ENCODE measurements at places on chromosomes 5 and 9.

GRCh38 chr9:124456341-124457078, 6.3 kb downstream of the ADGRD2 start:
- no peak overlapping the region for H3K4me3 ChIP-seq
- peaks cover 5% of the 10 kb centered on the region for H3K27me3 ChIP-seq
- no peak for DNase-seq
- no peaks in the 10 kb centered on the region for H3K36me3 ChIP-seq

DNA sequence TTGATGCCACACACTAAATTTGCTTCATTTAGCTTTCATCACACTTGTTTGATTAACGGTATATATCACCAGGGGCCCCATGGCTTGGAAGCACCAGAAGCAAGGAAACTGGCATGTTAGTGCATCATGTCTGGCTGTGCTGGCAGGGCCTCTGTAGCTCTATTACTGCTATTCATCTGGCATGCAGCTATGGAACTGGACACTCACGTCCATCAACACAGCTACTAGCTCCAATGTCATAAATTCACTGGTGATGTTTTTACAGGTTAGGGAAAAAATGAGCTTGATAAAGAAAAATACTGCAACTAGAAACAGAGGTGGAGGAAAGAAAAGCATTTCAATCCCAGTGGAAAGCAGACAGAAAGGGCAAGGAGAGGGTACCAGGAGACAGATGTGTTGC, 343.2 kb downstream of the DEPDC1B start:
- no peak for DNase-seq
- H3K4me3 ChIP-seq, result no peak overlapping the region
- no peak overlapping the region for H3K27ac ChIP-seq
- H3K36me3 ChIP-seq, result no peaks in the 10 kb centered on the region

DNA sequence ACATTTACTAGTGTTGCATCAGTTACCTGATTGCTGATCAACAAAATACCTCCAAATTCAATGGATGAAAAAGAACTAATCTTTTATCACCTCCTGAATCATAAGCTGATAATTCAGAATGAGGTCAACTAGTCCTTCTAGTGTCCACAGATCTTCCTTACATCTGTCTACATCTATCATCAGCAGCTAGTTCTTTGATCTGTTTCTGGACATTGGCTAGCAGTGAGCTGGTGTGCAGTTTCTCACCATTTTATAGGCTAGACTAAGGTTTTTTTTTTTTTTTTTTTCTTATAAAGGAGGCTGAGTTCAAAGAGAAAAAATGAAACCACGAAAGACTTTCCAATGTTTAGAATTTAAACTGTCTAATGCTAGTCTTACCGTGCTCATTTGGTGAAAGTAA, 534.3 kb upstream of the ST8SIA4 start:
- H3K27ac ChIP-seq, result no peak overlapping the region
- no peak for DNase-seq

- H3K4me1 ChIP-seq, result no peaks in the 10 kb centered on the region
- H3K36me3 ChIP-seq, result no peaks in the 10 kb centered on the region
Observed at GRCh38 chr5:106127341-106127781, 1543.4 kb downstream of the EFNA5 start.

GRCh38 chr5:137340881-137341280, 158.2 kb downstream of the SPOCK1 start:
- DNase-seq, result no peak
- H3K36me3 ChIP-seq, result no peaks in the 10 kb centered on the region
- no peak overlapping the region for H3K27ac ChIP-seq
- peaks cover 2% of the 10 kb centered on the region for H3K27me3 ChIP-seq

GRCh38 chr5:56513141-56513540, 280.0 kb upstream of the ANKRD55 start:
- H3K36me3 ChIP-seq, result no peaks in the 10 kb centered on the region
- peaks cover 39% of the 10 kb centered on the region for H3K4me1 ChIP-seq
- H3K27ac ChIP-seq, result no peak overlapping the region
- no peaks in the 10 kb centered on the region for H3K27me3 ChIP-seq
- no peak overlapping the region for H3K4me3 ChIP-seq
- no peak for DNase-seq

DNA sequence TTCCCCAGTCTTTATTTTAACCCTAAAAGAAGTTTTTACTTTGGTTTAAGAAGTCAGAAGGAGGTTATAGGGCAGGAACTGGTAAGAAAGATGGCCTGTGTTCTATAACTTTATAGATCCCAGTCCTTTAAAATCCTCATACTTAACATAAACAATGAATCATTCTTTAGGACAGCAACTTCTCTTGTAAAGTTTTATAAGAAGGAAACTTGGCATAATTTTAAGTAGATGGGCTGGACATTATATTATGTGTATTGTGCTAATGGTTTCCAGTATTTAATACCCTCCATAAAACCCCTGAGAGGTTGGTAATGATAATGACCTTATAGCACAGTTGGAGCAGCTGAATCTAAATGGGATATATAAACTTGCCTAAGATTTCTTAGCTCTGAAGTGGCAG, 247.2 kb downstream of the FAM170A start:
- DNase-seq, result no peak
- no peaks in the 10 kb centered on the region for H3K27me3 ChIP-seq
- H3K4me3 ChIP-seq, result no peak overlapping the region

GRCh38 chr5:163815240-163815791, 309.9 kb downstream of the MAT2B start:
- no peaks in the 10 kb centered on the region for H3K36me3 ChIP-seq
- no peak overlapping the region for H3K4me3 ChIP-seq
- no peak overlapping the region for H3K27ac ChIP-seq
- DNase-seq, result no peak
- no peaks in the 10 kb centered on the region for H3K4me1 ChIP-seq

- no peaks in the 10 kb centered on the region for H3K36me3 ChIP-seq
- H3K4me3 ChIP-seq, result no peak overlapping the region
- H3K4me1 ChIP-seq, result no peaks in the 10 kb centered on the region
- H3K27ac ChIP-seq, result no peak overlapping the region
Observed at GRCh38 chr5:89816038-89816437, 593.5 kb downstream of the CETN3 start.

DNA sequence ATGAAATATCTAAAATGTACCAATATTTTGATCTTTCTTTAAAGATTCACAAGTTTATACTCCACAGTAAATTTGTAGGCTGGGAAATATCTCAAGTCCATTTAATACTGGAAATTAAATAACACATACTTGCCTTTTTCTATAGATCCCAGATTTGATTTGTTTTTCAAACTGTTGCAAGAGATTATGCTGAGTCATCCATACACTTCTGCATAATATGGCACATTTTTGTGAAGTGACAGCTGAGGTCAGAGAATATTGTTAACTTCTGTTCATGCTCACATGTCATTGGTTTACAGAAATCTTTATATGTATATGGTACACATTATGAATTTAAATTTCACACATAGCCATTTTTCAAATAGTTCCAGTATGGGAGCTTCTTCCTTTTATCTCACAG, 1066.3 kb upstream of the NUDT12 start:
- no peaks in the 10 kb centered on the region for H3K4me1 ChIP-seq

GRCh38 chr5:170571281-170571731, 67.5 kb downstream of the KCNIP1 start:
- no peak overlapping the region for H3K4me3 ChIP-seq
- H3K36me3 ChIP-seq, result no peaks in the 10 kb centered on the region
- peaks cover 9% of the 10 kb centered on the region for H3K27me3 ChIP-seq
- peaks cover 6% of the 10 kb centered on the region for H3K4me1 ChIP-seq
- no peak overlapping the region for H3K27ac ChIP-seq

All from CD14-positive monocyte (primary cell).